ENCODE measurements at places on chromosomes 6 and 20. TPM values are rescaled to one million over a fixed set of nuclear protein-coding genes. Genes with fewer than 3 reads are reported as not detected.

Gene GHRH
- not detected for total RNA-seq

Gene MCCD1
- total RNA-seq = not detected

DNA sequence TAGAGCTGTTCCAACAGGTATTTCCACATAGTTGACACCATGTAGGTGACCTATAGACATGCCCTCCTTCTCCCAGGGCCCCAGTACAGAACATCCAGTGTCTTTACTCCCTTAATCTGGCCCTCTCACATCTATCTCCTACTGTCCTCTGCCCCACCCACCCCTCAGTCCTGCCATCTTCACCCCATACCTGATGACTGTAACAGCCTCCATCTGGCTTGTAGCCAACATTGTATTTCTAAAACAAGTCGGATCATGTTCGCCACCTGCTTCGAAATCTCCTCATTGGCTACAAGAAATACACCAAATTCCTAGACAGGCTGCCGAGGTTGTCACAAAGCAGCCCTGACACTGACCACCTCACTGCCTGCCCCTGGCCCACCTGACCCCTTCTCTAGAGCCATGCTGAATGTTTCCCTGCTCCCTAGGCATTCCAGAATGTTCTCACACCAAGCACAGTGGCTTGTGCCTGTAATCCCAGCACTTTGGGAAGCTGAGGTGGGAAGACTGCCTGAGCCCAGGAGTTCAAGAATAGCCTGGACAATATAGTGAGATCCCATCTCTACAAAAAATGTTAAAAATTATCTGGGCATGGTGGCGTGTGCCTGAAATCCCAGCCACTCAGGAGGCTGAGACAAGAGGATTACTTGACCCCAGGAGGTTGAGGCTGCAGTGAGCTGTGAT, 6.0 kb downstream of the ZC3H12D start:
- DNase-seq = no peak

DNA sequence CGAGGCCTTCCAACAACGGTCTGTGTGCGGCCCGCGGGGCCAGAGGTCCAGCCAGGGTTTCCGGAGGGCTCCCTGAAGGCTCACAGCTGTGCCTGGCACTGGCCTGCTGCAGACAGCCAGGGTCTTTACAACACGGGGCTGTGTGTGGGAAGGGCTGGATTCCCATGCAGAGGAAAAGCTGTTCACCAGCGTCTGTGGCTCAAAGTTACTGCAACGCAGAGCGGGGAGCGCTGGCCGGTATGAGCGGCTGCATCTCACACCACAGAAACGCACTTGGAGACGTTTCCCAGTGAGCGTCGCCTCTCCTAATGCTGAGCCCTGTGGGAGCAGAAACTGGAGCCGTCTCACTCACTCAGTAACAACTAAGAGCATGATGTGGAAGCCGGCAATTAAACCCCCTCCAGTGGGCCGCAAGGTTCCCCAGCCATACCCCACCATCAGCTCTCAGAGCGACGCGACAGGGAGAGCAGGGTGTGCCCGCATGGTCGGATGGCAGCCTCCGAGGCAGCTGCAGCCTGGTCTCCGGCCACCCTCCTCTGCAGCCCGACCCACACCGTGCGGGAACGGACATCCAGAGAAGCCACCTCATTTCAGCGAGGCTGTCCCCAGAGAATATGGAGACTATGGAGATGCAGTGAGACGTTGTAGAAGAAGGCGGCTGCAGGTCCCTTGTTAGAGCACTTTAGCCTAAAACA, 42.6 kb downstream of the DLL1 start:
- DNase-seq = no peak

DNA sequence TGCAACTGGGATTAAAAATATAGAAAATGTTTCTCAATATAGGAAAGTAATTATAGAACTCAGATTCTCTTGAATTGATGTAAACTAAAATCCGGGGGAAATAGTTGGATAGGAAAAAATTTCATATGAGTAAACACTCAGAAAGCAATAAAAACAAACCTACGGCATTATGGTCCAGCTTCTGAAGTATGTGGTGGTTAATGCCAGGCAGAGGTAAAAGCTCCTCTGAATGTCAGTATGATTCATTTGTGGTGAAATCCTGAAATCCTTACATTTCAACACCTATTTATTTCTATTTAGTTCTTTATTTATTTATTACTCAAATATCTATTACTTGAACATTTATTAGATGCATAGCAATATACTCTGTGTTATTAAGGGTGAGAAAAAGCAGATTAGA, 145.1 kb downstream of the RIMS1 start:
- peak; percentile 37 for DNase-seq

DNA sequence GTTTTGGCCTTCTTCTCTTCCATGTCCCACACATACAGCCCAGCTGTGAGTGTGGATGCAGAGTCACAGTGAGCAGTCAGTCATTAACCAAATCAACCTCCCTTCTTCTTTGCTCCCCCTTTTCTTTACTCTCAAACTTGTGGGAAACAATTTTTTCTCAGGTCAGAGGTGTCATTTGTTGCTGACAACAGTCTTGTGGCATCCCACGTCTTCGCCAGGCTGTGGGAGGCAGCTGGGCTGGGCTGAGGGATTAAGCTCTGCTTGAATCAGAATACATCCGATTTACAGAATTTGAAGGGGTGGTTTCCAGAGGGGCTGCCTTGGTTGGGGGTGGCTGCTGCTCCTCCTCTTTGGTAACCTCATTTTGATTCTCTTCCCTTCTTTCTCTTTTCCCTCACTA, 40.5 kb downstream of the SCGN start:
- no peak for DNase-seq

GRCh38 chr20:8837396-8837795, 231.5 kb upstream of the PLCB4 start:
- peak; percentile 23 for DNase-seq
